ENCODE measurements at places on chromosomes 7 and 10.

- no peak for DNase-seq
Measured at GRCh38 chr7:131164025-131164925, 163.4 kb upstream of the MKLN1 start.

GRCh38 chr7:82156168-82156567 is 287.4 kb downstream of the CACNA2D1 start:
- no peak for DNase-seq

DNA sequence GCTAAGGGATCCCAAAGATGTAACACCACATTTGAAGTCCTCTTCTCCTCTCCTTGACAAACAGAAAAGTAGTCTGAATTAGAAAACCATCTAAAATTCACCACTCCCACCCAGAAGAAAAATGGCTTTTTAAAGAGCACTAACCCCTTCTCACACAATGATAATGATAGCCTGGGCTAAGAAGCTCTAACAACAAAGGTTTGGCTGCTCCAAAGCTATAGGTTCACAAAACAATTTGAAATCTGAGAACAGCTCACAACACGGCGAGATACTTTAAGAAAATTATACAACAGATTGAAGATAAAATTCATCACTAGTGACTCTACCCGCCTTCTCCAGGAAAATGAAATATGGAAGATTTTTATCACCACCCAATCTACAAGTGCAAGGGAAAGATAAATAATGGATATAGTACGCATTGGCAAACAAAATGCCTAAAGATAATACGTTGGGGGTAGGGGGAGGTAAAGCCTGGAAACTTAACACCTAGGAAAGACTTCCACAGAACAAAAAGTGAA is 7.4 kb downstream of the ITGB1 start:
- no peak for DNase-seq

DNA sequence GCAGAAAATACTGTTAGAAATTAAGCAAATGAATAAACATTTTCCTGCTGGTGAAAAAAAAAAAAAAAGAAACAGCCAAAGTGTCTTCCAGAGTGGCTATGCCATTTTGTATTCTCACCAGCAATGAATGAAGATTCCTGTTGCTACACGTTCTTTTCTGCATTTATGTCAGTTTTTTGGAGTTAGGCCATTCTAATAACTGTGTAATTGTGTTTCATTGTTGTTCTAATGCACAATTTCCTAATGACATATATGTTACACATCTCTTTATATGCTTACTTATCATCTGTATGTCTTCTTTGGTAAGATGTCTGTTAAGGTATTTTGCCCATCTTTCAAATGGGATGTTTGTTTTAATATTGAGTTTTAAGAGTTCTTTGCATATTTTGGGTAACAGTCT is 213.7 kb downstream of the ITGB1 start:
- DNase-seq: no peak

DNA sequence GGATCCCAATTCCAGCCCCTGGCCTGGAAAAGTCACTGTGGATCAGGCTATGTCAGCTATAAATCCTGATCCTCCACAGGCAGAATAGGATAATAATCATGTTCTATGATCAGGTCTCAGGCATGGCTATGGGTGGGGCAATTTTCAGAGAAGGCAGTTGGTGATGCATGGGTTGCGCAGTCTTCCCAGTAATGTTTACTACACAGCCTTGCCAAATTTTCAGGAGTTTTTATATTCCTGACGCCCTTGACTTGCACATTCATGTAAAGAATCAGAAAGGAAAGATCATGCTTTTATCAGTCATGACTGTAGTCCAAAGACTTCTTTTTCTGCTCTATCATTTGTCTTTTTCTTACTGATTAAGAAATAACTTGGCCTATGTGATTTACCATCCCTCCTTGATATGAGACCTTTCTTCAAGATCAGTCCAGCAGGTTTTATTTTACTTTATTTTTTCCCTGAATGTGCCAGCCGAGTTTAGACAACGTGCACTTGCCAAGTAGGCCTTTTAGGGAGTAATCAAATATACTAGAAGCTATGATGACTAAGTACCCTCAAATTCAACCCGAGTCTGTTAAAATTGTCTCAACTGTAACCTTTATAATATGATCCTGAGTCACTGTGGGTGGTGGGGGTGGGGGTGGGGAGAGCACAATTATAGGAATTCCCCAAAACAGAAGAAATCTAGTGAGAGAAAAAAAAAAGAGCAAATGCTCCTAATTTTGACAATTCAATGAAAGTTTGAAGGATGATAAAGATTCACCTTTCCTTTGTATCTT is 31.9 kb downstream of the ARL4A start:
- DNase-seq: no peak

DNA sequence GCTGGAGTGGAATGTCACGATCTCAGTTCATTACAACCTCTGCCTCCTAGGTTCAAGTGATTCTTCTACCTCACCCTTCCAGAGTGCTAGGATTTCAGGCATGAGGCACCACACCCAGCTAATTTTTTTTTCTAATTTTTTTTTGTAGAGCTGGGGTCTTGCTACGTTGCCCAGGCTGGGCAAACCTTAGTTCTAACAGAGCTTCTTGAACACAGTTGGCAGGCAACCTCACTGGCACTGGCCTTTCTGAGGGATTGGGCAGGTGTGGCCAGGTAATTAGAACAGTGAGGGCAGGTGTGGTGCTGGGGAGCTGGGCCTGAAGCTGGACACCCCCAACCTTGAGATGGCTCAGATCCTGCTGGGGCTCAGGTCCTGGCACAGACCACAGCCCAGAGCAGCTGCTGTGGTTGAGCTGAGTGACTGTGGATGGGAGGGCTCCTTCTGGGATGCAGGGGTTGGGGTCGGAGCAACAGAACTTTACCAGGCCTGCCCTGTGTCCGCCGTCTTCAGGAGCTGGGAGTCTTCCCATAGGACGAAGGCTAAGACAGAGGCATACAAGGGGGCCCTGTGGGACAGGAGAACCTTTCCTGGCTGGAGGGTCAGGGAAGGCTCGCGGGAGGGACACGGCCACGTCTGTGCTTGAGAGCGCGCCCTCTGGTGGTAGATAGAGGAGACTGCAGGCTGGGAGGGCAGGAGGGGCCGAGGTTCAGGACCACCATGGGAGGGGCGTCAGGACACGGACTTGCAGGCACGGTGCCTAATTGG is 48.2 kb downstream of the COL26A1 start:
- DNase-seq: peak; percentile 41

- no peak for DNase-seq
Measured at GRCh38 chr7:40716052-40716451, 581.2 kb downstream of the SUGCT start.

DNA sequence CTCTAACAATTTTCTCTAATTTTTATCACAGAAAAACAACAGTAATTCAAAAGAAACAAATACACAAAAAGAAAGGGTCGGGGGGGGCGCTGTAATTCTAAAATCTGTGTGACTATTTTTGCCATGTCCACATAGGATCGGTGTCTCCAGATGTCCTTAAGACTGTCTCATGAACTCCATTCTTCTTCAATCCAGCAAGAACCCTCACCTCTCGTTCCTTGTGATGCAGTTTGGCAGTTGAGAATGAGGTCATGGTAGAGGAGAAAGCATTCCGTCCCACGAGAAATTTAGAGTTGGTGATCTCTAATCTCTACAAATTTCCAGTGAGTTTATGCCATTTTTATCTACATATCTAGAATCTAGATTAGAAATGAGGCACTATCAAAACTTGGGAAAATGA is 394.7 kb downstream of the TFEC start:
- no peak for DNase-seq

GRCh38 chr10:49562893-49563292 is 24.0 kb upstream of the ERCC6 start:
- DNase-seq: no peak

- no peak for DNase-seq
Measured at GRCh38 chr7:69438584-69439412, 159.5 kb upstream of the AUTS2 start.

GRCh38 chr10:71742301-71743088 is 22.9 kb upstream of the C10orf105 start:
- no peak for DNase-seq

DNA sequence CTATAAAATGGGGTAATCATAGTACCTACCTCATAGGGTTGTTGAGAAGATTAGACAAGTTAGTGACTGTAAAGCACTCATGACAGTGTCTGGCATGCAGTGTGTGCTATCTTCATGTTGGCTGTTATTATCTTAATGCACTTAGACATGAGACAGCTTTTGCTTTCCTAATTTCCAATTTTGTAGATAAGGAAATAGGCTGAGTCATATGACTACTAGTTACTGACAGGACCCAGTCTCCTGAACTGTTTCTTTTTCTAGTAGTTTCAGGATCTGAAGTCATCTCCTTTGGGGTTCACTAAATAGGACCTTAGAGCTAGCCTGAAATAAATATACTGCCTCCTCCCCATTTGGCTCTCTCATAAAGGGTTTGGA is 74.2 kb downstream of the SNX10 start:
- DNase-seq: no peak

DNA sequence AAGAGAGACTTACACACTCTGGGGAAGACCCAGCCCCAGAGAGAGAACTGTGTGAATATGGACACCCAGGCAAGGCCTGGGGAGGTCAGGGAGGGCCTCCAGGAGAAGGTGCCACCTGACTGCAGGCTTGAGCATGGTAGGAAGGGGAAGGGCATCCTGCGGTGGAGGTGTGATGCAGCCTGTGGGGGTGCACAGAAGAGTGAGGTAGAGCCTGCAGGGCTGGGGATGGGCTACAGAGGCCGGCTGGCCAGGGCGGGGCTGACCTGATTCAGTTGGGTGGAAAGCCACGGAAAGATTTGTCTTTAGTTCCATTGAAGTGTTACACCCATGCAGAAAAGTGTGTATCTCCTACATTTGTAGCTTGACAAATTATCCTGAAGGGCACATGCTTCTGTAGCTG is 47.6 kb downstream of the ZMIZ1 start:
- no peak for DNase-seq

DNA sequence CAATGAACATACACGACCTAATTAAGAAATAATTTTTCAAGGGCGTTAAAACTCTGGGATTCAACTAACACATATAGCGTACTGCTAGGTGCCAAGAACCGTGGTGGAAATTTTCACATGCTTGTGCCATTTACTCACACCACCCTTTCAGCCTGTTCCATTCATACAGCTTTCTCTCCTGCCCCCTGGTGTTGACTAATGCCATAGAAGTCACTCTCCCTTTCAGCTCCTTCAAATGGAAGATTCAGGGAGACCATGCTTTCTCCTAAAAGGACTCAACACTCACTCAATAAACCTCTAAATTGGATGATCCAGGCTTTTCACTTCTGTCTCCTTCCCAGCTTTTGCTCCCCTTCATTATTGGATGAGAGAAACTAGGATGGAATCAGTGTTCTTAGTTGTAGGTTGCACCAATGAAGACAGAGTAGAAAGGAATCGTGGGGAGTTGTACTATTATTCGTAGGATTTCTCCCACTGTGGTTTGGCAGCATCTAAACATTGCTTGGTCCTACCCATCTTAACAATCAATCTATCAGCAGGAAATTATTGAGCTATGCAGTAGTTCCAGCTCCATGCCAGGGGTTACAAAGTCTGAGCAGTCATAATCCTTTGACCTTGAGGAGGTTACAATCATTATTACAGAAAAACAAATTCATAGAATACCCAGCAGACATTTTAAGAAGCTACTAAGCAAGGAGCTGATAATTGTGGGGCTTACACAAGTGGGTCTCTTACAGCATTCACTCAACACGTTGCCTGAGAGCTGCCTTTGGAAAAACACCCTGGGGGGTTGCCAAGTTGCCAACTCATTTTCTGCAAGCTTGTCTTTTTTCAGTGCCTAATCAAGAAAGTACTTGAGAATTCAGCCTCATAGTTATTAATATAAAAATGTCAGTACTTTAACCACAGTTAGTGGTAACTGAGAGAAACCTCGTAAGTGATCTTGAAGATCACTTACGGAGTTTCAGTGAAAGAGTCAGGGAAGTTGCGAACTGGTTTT is 2.8 kb upstream of the PPP1R3C start:
- DNase-seq: peak; percentile 30
